Metanephros (tissue), 2 donors: ENCODE measurements at places on chromosomes 6 and 20. TPM values are rescaled to one million over a fixed set of nuclear protein-coding genes. Genes with fewer than 3 reads are reported as not detected.

The PSMB8 gene
- total RNA-seq, result 23.8 TPM

The CAGE1 gene
- total RNA-seq, result not detected

The OPRL1 gene
- 2.3 TPM for total RNA-seq

The TCP11 gene
- total RNA-seq, result 1.5 TPM

The SSTR4 gene
- 0.18 TPM for total RNA-seq

The AVP gene
- not detected for total RNA-seq

The C20orf204 gene
- 3.6 TPM for total RNA-seq

The HUS1B gene
- 3.0 TPM for total RNA-seq

The ERVFRD-1 gene
- not detected for total RNA-seq

The FERMT1 gene
- 5.4 TPM for total RNA-seq

The KHDC1L gene
- total RNA-seq, result not detected

The B3GAT2 gene
- 0.29 TPM for total RNA-seq

The ZSCAN16 gene
- total RNA-seq, result 4.4 TPM

The BICRAL gene
- total RNA-seq, result 13.4 TPM

The BPIFB2 gene
- not detected for total RNA-seq

The MAS1 gene
- not detected for total RNA-seq

The PHACTR1 gene
- 13.8 TPM for total RNA-seq

The BACH2 gene
- total RNA-seq, result 15.6 TPM

The TPMT gene
- total RNA-seq, result 11.4 TPM

The PHACTR3 gene
- total RNA-seq, result 6.3 TPM
